ENCODE measurements at places on chromosomes 6 and 20.

DNA sequence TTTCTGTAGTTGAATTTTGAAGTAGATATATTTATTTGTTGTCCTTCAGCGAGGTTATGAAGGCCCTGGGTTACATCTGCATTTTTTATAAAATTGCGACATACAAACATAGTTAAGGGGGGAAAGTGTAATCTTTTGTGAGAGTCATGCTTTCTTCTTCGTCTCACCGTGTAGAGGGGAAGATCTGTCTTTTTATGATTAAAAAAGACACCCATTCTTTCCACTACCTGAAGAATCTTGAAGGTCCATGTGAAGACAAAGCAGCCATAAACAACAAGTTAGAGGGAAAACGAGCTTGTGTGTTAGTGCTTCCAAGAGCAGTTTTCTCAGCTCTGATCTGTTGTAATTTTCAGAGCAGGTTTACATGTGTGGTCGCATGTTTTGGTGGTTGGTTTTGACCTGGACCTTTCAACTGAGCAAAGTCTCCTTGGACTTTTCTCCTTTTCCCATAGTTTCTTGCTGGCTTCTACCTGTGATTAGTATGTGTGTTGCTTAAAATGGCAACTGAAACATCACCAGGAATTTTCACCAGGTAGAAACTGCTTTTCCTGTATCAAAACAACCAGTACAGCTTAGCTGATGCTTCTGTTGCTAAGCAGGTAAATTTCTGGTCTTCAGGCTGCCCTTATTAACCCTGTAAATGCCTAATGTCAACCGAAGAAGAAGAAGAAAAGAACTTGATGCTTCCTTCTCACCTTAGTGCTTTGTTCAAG is 37.3 kb downstream of the RREB1 start:
- DNase-seq = no peak

GRCh38 chr6:296151-297122 is 4.2 kb downstream of the DUSP22 start:
- DNase-seq = no peak

- no peak for DNase-seq
Observed at GRCh38 chr20:57570920-57571319, 10.0 kb downstream of the PCK1 start.

GRCh38 chr6:7526755-7527154 is 14.7 kb upstream of the DSP start:
- DNase-seq = no peak

GRCh38 chr20:36493801-36494114 is 47.6 kb upstream of the MYL9 start:
- DNase-seq = peak; percentile 53

- no peak for DNase-seq
Observed at GRCh38 chr6:157272866-157273755, 50.2 kb downstream of the TMEM242 start.

DNA sequence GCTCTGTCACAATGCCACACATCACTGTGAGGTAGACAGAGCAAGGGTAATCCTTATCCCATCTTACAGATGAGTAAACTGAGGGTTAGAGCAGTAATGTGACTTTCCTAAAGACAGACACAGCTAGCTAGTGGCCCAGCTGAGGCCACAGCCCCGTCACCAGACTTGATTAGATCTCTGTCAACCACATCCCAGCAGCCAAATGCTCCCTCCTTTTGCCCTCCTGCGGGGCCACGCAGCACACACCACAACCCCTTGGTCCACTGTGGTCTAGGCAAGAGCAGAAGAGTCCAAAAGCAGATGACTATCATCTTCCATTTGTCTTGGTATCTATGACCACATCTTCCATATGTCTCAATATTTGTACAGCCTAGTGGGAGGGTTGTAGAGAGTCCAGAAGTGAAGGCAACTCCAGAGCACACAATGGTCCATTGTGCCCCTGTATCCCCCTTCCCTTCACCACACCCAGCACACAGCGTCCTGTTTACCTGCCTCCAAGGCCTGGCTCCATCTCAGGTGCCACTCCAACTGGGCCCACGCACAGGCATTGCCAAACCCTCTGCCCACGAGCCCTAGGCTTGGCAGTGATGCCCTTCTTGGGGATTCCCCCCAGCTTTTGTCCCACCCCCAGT is 47.1 kb upstream of the FOXP4 start:
- no peak for DNase-seq

GRCh38 chr6:168616816-168617765 is 176.1 kb downstream of the SMOC2 start:
- DNase-seq = no peak

DNA sequence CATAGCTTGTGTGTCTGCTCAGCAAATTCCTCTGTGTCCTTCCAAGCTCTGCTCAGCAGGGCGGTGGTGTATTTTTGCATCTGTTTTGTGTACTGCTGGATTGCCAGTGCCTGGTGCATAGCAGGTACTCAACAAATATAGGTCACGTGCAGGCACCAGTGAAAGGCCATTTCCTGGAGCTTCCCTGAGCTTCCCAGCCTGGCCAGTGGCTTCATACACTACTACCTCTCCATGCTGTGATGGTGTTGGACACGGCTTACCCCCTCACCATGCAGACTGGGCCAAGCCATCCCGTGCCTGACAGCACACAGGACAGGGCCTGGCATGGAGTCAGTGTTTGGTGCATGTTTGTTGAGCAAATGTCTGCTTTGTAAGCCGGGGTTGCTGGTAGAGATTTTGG is 7.7 kb upstream of the PHACTR3 start:
- DNase-seq = peak; percentile 69

DNA sequence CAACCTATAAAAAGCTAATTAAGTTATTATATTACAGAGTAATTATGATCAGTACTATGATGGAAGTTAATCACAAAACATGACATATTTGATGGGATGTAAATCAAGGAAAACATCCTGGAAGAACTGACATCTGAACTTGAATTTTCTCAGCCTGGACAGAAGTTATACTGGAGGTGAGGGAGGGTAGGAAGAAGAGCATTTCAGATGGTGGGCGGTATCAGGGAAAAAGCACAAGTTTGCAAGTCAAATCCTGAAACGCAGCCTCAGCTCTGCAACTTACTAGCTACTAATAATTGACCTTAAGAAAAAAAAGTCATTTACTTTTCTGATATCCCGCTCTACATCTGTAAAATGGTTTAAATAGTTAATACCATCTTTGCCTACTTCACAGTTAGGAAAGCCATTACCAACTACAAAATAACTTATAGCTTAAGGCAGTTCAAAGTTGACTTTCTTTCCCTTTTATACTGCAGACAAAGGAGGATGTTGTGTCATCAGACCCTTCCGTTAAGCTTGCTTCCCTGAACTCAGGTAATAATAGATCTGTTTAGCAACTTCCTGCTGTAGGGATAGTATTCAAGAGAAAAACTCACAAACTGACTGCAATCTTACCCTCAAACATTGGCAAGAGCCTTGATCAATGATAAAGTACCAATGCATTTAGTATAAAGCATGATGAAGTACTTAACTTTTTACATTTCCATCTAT is 21.0 kb downstream of the NOL7 start:
- no peak for DNase-seq

GRCh38 chr6:13733178-13733887 is 21.7 kb upstream of the RANBP9 start:
- peak; percentile 8 for DNase-seq

GRCh38 chr6:85449388-85449817 is 480 bp upstream of the NT5E start:
- peak; percentile 9 for DNase-seq

- no peak for DNase-seq
Observed at GRCh38 chr20:430091-430999, 22.2 kb downstream of the RBCK1 start.

DNA sequence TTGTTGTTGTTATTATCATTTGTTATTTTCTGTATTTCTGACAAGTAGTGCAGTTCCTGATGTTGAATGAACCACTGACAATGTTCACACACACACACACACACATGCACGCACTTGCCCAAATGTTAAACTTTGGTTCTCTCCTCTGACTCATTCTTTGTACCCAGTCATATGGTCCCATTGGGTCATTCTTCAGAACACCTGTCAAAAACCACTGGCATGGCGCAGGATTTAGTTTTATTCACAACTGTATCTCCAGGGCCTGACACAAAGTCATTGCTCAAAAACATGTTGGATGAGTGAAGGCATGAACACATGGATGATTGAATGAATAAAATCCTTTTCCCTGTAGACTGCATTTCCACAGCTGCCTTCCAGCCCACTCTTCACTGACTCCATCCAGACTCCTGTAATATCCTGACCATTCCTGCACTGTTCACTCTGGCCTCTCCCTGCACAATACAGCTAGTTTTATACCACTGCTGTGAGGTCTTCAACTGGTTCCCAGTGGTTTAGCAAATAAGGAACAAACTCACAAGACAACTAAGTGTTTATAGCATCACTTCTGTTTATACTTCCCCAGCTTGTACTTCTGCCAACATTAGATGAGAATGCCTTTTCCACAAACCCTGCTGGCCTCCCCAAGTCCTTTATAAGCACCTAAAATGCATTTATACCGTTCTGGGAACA is 6.9 kb upstream of the CST11 start:
- no peak for DNase-seq

DNA sequence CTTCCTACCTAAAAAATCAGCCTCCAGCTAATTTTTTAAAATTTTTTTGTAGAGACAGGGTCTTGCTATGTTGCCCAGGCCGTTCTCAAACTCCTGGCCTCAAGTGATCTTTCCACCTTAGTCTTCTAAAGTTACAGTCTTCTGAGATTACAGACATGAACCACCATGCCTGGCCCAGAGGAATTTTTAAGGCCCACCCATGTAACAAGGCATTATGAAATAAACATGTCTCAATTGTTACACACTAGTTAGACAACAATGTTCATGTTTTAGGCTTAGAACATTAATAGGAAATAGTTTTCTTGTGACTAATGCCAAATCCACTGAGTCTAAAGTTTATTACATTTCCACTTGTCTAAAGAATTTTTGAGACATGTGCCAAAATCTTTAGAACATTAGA is 221.2 kb downstream of the LAMA2 start:
- no peak for DNase-seq

GRCh38 chr6:52574709-52575501 is 2.0 kb downstream of the TRAM2 start:
- no peak for DNase-seq

DNA sequence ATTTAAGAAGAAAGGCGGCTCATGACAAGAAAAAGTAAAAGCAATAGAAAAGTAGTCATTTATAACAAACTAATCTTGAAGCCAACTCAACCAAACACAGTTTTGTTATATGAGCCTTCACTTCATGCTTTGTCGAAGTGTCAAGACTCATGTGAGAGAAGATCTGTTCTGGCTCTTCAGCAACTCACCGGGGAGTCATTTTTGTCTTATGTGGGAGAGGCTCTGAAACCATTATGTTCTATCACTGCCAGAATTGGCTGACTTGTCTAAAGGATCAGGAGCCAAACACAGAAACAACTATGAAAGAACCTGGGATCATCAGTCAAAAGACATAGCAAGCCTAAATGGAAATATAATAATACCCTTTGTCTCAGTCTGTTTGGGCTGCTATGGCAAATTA is 105.2 kb downstream of the CDK19 start:
- DNase-seq = no peak

DNA sequence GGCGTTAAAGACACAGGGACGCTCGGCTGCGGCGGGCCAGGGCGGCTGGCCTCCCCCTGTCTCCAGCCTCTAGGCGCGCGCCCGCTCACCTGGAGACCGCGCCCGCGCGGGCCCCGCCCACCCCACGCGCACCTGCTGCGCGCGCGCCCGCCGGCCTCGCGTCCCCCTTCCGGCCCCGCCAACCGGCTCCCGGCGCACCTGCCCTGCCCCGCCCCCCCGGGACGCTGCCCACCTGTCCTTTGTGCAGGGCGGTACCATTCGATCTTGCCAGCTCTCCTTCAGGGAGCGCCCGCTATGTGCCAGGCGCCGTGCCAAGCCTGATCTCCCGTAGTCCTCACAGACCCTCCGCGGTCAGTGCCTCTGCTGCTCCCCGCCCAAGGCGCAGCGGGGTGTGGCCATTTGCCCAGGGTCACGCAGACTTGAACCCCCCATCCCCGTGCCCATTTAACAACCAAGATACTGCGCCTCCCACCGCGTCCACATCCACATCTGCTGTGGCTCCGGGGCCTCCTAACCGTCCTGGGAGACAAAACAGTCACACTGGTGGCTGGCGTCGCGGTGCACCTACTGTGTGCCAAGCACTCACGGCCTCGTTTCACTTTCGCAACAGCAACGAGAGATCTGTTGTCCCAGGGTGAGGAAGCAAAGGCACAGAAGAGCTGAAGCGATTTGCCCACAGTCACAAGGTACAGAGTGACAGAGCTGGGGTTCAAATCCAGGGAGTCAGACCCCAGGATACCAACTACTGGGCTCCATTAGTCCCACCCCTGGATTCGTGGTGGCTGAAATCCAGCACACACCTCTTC is 48.1 kb downstream of the NOL4L start:
- DNase-seq = no peak

All from cerebellar cortex (tissue), 1 donor.